T-helper 1 cell (primary cell): ENCODE measurements at places on chromosomes 13 and 19.

- no peak for DNase-seq
Measured at GRCh38 chr13:51178456-51179074, 43.6 kb upstream of the FAM124A start.

DNA sequence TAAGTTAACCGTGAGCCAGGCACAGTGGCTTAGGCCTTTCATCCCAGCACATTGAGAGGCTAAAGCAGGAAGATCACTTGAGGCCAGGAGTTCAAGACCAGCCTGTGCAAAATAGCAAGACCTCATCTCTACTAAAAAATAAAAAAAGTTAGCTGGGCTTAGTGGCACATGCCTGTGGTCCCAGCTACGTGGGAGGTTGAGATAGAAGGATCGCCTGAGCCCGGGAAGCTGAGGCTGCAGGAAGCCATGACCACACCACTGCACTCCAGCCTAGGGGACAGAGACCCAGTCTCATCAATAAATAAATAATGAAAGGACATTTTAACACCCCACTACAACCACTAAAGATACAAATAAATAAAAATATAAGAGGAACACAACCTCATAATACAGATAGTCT, 21.6 kb downstream of the LSM14A start:
- no peak for DNase-seq

DNA sequence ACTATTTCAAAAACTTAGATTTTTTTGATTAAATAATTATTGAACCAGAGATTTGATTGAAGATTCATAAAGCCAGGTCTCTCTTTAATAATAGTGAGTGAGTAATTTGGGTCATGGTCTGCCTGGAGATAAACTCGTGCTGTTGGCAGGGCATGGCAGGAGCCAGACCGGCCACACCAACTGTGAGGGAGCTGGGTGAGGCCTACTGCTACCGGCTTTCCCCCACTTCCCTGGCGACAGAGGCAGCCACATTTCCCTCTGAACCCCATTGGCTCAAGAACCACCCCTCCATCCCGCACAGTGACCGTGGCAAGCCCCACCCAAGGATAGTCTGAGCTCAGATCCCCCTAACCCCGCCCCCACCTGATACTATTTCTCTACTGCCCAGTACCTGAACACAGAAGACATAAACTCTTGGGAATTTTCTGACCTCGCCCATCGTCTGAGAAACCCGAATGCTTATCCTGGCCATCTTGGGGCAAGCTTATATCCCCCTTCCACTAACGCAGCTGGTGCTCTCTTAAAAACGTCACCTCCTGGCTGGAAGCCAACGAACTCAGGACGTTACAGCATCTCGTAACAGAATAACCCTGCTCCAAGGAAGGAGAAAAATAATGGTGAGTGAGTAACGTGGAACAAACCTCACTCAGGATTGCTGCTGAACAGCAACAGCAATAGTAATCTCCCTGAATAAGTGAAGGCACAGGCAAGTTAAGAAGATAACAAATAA, 627.6 kb upstream of the PCDH9 start:
- DNase-seq, result no peak

DNA sequence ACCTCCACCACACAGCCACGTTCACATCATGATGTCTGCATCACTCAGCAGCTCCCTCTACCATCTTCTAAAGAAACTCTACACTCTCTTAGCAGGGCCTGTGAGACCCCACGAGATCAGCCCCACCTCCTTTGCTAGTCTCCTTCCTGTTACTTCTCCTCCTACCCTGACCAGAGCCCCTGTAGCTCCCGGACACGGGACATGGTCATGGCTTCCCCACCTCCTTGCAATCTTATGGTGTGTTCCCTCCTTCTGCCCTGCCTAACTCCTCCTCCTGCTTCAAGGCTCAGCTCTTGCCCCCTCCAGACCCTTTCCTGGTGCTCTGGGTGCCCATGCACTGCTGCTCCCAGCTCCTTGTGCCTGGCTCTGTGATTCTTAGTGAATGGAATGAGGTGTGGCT, 8.1 kb upstream of the MRPS31 start:
- no peak for DNase-seq

- no peak for DNase-seq
Measured at GRCh38 chr19:53642381-53643099, 10.7 kb downstream of the DPRX start.

DNA sequence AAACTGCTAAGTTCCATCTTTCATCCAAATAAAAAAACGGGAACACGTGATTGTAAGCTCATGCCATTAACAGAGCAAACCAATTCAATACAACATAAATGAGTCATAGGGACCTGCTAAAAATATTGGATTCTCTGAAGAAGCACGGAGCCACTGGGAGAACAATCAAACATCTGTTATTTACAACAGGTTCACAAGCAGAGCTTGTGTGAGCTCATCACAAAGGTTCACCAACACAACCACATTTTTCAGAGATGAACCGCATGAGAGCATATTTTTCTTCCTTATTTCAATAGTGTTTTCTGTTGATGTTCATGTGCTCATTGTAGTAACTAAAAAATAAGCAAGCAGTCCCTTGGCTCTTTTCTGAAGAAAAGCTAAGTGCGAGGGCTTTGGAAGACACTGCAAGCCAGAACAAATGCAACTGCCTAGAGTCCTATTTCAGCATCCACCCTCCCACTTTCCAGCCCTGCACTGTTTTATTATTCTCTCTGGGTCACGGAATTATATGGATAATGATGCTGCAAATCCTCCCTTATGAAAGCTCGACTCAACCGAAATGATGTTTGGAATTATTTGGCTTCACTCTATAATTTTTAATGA, 545.8 kb downstream of the LIG4 start:
- no peak for DNase-seq

- DNase-seq, result no peak
Measured at GRCh38 chr19:13466697-13467096, 39.6 kb downstream of the CACNA1A start.

DNA sequence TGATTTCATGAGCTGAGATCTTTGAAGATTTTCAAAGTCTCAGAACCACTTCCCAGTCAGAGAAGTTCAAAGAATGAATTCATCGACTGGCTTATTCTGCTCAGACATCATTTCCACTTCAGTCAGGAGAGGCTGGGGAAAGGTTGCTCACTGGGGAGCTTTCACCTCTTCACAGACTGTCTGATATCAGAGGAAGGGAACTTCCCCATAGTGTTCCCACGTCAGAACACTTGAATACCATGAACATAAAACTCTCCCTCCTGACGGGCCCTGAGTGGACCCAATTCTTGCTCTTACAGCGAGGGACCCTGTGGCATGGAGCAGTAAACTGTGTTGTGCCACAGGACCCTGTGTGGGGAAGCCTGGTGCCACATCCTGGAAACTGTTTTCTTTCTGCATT, 492.6 kb downstream of the COG6 start:
- DNase-seq, result no peak

DNA sequence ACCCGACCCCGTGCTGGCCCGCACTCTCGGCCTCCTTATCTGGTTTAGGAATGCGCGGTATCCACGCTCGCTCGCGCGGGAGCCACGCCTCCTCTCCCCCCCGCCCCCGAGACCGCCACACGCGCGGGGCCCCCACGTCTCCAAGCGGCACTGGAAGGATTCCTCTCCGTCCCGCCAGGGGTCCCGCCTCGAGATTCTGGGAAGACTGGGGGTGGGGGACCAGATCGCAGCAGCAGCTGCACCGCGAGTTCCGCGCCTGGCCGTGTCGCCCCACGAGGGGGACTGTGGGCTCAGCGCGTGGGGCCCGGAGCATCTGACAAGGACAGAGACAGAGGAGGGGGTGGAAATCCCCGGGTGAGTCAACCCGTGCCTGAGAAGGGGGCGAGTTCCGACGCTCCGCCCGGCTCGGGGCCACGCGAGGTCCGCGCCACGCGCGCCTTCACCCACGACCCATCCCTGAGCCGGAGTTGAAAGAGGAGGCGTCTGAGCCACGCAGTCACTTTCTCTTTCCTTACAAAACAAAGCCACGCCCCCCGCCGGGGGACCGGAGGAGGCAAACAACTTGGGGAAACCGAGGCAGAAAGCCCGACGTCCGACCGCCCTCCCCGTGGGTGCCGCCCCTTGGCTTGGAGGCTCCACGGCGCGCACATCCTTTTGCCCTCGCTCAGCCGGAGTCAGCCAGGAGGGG, 814 bp downstream of the S1PR2 start:
- DNase-seq, result peak; percentile 73

GRCh38 chr13:52067237-52067636, 42.7 kb downstream of the UTP14C start:
- DNase-seq, result no peak

DNA sequence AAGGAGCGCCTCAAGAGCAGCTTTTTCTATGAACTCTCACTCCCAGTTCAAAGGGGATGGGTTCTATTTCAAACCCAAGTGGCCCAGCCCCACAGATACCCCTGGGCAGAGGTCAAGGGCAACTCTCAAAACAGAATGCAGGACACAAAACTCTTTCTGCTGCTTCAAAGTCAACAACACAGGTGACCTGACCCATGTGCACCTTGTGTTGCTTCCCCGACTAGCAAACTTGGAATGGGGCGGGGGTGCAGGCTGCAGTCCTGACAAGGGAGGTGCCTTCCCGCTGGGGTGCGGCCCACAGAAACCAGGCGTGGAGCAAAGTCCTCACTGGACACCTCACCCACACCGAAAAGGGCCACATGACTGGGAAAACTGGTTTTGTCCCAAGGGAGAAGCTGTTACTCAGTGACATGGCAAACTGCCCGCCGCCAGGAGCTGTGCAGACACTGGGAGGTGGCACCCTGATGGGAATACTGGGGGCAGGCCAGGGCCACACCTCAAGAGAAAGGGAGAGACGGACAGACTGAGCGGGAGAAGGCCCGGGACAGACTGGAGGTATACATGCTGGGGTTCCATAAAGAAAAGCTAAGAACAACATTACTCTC, 17.4 kb downstream of the ZC3H4 start:
- DNase-seq, result no peak

DNA sequence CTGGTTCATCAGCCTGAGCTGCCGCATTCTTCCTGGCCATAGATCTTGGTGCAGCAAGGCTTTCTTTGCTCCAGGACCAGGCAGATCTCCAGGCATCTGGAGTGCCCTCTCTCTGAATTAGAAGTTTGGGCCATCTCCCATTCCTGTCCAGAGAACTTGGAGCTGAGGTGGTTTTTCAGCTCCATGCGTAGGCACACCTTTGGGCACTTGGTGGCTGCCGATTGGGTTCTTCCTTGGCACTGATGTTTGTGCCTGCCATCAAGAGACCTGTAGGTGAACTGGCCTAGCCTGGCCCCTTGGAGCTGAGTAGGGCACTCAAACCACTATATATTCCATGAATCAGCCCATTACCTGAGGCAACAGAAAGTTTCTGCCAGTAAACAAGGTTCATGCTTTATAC, 206.0 kb upstream of the PCDH17 start:
- no peak for DNase-seq

- no peak for DNase-seq
Measured at GRCh38 chr13:33251131-33251661, 34.4 kb downstream of the STARD13 start.

- DNase-seq, result no peak
Measured at GRCh38 chr19:39319098-39319891, 1.4 kb downstream of the LRFN1 start.

GRCh38 chr19:5048091-5048726, 79.3 kb downstream of the KDM4B start:
- peak; percentile 43 for DNase-seq

DNA sequence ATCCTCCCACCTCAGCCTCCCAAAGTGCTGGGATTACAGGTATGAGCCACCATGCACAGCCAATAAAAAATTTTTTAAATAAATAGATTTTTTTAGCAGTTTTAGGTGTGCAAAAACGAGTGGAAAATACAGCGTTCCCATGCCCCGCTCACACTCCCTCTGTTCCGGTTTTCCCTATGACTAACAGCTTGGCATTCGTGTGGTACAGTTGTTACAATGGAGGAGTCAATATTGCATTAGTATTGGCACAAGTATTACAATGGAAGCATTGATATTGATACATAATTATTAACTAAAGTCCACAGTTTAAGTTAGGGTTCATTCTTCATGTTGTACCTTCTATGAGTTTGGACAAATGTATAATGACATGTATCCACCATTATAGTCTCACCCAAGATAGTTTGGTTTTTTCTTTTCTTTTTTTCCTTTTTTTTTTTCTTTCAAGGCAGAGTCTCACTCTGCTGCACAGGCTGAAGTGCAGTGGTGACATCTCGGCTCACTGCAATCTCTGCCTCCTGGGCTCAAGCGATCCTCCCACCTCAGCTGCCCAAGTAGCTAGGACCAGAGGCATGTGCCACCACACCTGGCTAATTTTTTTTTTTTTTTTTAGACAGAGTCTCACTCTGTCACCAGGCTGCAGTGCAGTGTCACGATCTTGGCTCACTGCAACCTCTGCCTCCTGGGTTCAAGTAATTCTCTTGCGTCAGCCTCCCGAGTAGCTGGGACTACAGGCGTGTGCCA, 15.4 kb upstream of the RAB20 start:
- no peak for DNase-seq

DNA sequence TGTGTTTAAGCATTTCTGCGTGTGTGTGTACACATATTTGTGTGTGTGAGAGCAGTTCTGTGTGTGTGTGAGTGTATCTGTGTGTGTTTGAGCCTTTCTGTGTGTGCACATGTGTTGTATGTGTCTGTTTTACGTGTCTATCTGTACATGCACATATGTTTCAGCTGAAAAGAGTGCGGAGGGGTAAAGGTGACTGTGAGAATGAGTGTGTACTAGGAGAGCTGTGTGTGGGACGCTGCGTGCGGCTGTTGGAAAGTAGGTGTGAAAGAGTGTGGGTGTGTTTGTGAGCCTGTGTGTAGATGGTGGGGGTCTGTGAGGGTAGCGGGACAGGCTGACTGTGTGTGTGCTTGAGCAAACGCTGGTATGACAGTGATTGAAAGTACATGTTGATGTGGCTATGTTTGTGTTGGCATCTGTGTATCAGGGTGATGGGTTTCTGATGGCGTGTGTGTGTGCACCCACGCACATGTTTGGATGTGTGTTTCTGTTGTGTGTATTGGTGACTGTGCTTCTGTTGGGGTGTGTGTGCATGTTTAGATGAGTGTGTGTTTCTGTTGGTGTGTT, 7.5 kb upstream of the TPM4 start:
- no peak for DNase-seq

- DNase-seq, result no peak
Measured at GRCh38 chr19:6719992-6720368, 470 bp downstream of the C3 start.

DNA sequence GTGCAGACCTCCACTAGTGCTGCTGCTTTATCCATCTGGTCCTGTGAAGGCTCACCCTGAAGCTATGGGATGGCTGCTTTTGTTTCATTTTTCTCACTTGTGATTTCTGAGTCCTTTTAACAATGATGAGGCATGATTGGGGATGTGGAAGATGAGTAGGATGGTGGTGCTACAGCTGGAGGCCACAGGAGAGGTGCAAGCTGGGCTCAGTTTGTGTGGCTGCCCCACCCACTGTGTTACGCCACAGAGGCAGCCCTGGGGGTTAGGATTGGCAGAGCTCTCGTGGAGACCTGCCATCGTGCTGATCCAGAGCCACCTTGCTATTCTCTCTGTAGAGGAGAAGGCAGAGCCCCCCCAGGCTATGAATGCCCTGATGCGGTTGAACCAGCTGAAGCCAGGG, 19.6 kb upstream of the QTRT1 start:
- DNase-seq, result no peak

DNA sequence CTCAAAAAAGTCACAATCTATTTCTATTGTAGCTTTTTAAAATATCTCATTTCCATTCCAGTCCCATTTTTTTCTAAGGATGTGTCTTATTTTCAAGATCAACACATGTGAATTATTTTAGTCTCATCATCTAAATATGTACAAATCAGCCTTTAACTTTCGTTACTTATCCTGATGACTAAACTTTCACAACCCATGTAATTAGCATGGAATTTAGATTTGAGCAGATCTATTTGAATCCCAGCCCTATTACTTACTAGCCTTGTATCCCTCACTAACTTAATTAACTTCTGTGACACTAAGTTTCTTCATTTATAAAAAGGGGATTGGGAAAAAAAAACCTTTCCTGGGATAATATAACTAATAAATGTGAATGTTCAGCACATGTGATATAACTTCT, 81.1 kb downstream of the UFM1 start:
- no peak for DNase-seq
